ENCODE measurements at places on chromosomes 5 and 9.
A peak's percentile ranks its signal among the peaks of the same experiment; 100 is the strongest.

DNA sequence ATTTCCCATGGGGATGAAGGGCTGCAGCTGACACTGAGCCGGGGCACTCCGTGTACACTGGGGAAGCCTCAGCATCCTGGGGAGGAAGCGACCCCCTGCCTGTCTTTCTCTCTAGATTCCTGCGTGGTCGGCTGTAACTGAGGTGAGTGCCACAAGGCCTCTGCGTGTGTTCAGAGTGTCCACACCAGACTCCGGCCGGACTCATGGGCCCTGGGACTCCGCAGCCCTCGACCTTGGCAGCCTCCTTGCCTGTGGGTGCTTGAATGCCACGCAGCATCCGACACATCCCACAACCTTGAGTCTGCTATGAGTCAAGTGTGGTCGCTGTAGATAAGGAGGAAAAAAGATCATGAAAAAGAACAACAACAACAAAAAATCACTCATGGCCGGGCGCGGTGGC, 23.4 kb downstream of the PAEP start:
- no peaks in the 10 kb centered on the region for H3K4me1 ChIP-seq
- H3K27ac ChIP-seq: no peak overlapping the region

DNA sequence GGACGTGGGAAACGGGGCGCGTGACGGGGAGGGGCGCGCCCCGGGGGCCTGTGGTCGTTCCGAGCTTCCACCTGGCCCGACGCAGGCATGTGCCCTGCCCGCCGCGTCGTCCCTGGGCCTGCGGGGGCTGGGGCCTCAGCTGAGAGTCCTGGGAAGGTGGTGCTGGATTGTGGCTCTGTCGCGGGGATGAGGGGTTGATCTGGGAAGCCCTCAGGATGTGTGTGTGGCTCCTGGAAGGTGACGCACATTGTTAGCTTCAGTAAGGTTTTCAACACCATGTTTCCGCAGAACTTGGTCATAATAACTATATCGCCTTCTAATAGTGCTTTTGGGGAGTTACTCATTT, 589.1 kb downstream of the MTRR start:
- no peaks in the 10 kb centered on the region for H3K4me1 ChIP-seq
- peaks cover 2% of the 10 kb centered on the region for H3K36me3 ChIP-seq
- H3K27ac ChIP-seq: peak overlapping the region; percentile 69
- no peak for DNase-seq
- peak overlapping the region; percentile 92 for H3K4me3 ChIP-seq

DNA sequence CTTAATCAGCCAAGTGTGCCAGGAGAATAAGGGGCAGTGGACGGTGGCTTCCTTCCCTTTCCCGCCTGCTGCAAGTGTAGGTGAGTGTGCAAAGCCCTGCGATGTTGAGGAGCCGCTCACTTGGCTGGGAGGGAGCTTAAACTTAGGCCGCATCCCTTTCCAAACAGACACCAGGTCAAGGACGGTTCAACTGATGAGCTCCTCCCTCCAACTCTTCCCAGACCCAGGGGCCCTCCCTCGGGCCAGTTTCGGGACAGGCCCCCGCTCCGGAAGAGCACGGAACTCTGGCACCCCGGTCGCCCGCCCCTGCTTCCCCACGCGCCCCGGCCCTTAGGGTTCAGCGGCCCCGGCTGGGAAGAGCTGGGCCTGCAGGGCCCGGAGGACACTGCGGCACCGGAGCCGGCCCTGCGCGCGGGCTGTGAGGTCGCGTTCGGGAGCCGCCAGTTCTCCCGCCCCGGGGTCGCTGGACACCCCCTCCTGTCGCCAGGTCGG, 481 bp downstream of the MRPL36 start:
- peak overlapping the region; percentile 84 for H3K4me3 ChIP-seq
- DNase-seq: no peak
- H3K36me3 ChIP-seq: peaks cover 30% of the 10 kb centered on the region
- peak overlapping the region; percentile 95 for H3K27ac ChIP-seq

DNA sequence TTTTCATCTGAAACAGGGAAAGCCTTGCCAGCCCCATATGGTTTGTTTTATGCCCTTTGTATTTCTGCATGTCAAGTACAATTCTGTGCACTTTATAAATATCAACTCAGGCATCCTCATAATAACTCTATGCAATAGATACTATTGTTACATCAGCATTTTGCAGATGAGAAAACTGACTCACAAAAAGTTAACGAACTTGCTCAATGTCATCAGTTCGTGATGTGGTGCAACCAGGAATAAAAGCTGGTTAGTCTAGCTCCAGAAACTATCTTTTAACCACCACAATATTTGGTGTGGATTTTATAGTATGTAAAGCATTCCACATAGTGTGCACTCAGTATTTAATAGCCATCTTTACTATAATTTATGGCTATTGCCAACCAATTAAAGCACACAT, 134.9 kb downstream of the MRPS30 start:
- H3K36me3 ChIP-seq: no peaks in the 10 kb centered on the region
- H3K4me3 ChIP-seq: no peak overlapping the region
- no peak overlapping the region for H3K27ac ChIP-seq
- no peaks in the 10 kb centered on the region for H3K27me3 ChIP-seq

DNA sequence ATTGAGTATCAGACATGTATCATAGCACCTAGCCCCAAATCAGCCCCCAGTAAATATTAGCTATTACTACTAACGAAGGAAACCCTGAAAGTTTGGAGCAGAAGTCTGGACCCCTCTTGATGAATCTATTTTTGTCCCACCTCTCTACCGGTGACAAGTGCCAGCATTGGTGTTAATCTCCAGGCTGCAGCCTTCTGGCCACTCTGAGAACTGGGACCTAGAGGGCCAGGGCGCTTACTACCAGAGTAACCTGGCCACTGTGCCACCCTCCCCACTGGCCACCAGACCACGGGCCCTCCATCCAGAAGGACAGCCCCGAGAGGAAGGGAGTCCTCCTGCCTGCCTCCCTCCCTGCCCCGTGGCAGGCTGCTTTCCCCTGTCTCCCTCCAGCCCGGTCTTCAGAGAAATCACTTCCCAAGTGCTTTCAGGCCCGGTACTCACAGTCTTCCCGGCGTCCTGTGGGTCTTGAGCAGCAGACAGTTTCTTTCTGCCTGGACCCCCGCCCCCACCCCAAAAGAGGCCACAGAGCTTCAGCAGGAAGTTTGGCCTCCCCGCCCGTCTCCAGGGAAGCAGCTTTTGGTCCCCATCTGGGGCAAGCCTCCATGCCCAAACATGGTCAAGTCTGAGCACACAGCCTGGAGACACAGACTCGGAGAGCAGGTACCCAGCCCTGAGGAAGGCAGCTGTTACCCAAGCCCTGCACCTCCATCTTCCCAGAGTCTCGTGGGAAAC, at the start of gene KCNMB1:
Gene KCNMB1 (minus strand): TSS at position 550 of the 732 bp plus-strand sequence. CDS start 3,920 bp downstream, outside the sequence.
- no peak for DNase-seq
- no peak within 1 kb of the TSS for H3K4me3 ChIP-seq
- no peaks in the 10 kb centered on the region for H3K27me3 ChIP-seq

DNA sequence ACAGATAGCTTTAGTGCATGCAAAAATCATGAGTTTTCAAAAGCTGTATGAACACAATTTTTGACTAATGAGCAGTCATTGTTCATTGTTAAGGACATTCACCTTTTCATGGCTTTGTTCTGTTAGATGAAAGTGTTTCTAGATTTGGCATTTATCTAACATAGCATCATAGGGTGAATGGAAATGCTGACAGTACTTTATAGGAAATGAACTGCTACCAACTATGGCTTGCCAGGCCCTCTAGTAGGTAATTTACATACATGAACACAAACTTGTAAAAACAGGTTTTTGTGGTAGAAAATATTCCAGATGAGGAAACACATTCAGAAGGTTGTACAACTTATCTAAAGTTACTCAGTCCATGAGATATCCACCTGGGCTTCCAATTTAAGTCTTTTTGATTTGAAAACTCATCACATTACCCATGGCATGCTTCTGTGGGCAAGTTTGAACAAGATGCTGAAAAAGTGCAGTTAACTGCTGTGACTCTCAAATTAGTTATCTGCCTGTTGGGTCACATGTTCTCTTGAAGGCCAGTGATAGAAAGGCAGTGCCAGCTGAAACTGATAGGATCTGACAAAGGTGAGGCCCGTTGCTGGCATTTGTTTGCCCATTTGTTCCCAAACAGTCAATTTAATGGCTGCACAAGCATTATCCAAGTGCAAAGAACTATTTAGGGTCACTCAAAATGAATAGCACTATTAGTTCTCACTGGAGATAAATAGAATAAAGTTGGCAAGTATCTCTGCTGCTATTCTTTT, 399.1 kb downstream of the MAN2A1 start:
- H3K27me3 ChIP-seq: no peaks in the 10 kb centered on the region
- no peaks in the 10 kb centered on the region for H3K36me3 ChIP-seq
- peak overlapping the region; percentile 31 for H3K27ac ChIP-seq

DNA sequence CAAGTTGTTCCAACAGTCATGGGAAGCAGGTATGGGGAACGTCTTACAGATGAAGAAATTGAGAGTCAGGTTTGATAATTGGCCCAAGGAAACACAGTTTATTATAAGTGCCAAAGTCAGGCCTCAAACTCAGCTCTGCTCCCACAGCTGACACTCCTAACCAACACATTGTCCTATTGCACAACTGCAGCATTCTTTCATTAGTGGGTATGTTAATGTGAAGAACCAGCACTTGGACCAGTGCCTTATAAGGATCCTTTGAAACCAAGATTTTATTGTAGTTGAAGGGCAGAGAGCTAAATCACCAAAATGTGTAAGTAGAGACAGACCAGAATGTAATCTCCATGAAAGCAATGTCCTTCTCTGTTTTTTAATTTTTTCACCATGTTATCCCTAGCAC, 56.1 kb downstream of the GRIA1 start:
- no peak for DNase-seq
- no peaks in the 10 kb centered on the region for H3K27me3 ChIP-seq
- no peaks in the 10 kb centered on the region for H3K36me3 ChIP-seq
- peaks cover 12% of the 10 kb centered on the region for H3K4me1 ChIP-seq

GRCh38 chr9:125674981-125675973, 31.7 kb downstream of the MAPKAP1 start:
- H3K36me3 ChIP-seq: peaks cover 3% of the 10 kb centered on the region
- peak overlapping the region; percentile 35 for H3K27ac ChIP-seq
- H3K4me3 ChIP-seq: no peak overlapping the region
- H3K4me1 ChIP-seq: peaks cover 35% of the 10 kb centered on the region

Measured in keratinocyte (primary cell).